ENCODE measurements at places on chromosomes 7 and 10.

DNA sequence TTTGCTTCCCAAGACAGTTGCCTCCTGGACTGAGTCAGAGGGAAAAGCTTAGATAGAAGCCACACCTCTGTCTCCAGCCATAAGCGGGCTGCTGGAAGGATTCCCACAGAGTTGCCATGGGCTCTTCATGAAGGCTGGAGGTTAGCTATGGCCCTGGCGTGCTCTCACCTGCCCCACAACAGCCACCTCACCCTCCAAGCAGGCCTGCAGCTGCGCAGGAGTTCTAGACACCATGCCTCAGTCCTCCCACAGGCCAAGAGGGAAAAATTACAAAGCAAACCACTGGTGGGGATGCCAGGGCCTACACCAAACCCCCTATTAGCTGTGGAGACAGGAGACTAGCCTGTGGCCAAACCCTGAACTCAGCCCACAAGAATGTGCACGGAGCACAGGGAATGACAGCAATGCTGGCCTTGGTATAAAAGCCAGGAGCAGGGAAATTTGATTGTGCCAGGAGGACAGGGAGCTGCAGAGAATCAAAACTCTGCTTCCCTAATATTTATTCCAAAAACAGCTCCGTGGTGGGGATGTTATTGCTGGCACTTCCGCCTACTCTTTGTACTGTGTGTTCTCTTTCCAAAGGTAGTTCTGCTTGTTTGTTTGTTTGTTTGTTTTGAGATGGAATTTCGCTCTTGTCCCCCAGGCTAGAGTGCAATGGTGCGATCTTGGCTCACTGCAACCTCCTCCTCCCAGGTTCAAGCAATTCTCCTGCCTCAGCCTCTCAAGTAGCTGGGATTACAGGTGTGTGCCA lies 60.3 kb upstream of the STK17A start:
- peak; percentile 83 for DNase-seq

- DNase-seq = no peak
These were observed 5.9 kb upstream of the IFIT1B start for GRCh38 chr10:89371987-89372386.

DNA sequence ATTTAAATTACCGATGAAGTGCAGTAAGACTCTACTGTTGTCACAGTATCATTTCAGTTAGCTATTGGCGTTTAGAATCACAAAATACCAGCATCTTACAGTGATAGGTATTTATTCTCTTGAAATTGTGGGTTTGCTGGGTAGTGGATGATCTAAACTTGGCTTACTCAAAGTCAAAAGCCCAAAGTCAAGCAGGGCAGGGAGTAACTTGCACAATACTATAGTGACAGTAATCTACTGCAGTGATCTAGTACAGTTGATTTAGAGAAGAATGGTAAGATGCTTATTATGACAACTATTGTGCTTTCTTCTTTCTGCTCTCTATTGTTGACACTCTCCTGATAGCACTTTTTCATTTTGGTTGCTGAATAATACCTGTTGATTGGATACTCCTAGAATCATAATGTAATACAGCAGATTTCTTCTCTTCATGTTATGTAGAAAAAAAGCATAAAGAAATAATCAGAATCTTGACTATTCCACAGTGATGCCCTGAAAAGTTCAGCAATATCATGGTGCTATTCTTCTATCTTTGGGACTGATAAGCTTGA lies 10.0 kb downstream of the BTRC start:
- DNase-seq = no peak

DNA sequence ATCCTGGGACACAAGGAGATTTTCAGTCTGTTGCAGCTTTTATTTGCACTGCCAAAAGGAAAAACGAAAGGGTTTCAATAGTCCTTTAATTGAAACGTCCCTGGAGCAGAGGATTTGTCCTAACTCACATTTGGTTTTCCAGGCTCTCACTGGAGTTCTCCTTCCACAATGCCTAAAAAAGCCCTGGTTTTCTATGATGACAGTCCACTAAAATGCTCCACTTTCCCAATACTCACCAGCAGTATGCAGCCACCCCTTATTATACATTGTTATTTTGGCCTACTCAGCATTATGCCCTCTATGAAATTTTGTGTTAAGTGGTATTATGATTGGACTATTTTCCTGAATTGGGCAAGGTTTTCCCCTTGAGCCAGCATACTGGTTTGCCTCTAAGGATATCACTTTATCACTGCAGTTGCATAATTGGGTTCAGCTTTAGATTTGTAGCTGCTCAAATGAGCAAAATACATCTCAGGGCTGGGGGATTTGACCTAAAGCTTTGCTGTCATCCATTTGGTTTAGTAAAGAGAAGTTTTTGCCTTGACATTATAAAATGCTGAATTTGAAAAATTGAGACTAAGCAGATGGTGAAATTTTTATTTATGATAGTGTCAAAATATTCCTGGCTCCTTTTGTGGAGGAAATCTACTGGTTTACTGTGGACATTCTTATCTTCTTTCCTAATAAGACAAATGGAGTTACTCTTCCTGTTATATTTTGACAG lies 239.2 kb downstream of the RNLS start:
- no peak for DNase-seq

DNA sequence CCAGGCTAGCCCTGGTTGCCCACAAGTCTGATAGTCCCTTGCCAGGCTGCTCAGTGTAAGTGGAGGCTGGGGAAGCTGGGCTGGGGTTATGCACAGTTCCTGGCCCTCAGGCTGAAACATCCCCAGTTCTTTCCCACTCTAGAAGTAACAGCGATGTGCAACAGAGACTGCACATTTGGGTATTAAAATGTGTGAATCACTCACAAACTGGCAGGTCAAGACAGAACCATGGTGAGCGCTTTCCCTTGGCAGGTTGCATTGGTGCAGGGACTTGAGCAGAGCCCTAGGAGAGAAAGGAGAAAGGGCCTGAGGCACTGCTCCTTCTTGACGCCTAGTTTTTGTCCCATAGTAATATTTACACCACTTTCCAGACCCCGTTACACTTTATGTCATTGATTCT lies 56.1 kb upstream of the SLC35B4 start:
- no peak for DNase-seq

GRCh38 chr7:156232931-156233705 lies 407.5 kb upstream of the RNF32 start:
- DNase-seq = no peak

DNA sequence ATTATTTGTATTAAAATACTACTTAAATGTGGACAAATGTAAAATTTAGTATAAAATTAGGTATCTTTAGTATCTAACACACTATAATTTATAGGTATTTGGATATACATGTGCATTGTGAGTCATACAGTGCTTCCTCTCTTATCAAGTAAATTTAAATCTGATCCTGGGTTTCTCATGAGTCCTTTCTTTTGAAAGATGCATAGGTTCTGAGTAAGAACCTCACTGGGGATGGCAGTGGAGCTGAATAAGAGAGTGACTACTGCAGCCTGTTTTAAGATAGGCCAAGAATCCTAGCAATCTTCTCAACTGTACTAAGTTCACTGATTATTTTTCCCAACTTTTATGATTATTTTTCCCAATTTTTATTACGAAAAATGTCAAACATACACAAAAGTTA lies 16.2 kb downstream of the CEP55 start:
- DNase-seq = peak; percentile 77

DNA sequence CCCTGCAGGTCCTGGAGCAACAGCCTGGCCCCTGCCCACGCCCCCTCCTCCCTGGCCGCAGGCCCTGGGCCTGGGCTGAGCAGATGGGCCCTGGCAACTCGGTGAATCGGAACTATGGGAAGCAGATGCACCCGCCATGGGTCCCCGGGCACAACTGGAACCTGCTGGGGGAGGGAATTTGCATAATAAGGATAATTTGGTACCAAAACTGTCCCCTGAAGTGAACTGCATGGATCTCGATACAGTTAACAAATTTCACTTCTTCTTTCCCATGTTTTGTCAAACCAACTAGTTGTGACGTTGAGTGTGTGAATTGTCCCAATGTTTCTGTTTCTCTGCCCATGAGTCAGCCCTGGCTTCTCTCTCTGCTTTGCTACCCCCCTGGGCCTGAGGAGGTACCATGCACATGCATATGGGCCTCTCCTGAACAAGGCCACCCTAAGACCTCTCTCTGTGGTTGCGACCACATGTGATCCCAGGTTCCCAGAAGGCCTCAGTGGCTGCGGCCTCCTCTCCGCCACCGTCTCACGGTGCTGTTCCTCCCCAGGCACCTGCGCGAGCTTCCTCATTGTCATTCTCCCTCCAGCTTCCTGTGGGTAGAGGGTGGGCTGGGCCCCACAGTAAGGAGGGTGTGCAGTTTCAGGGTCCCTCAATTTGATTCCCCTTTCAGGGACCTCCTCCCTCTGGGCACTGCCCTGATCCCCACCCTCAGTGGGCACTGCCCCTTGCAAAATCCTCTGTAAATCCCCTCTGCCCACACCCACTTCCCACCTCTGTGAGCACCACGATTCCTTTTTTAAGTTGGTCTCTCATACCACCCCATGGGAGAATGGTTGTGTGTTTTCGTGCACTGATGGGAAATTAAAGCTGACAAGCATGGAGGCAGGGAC lies 40.0 kb downstream of the FIGNL1 start:
- DNase-seq = no peak

- peak; percentile 80 for DNase-seq
These were observed 41.7 kb upstream of the LOXL4 start for GRCh38 chr10:98309366-98310355.

DNA sequence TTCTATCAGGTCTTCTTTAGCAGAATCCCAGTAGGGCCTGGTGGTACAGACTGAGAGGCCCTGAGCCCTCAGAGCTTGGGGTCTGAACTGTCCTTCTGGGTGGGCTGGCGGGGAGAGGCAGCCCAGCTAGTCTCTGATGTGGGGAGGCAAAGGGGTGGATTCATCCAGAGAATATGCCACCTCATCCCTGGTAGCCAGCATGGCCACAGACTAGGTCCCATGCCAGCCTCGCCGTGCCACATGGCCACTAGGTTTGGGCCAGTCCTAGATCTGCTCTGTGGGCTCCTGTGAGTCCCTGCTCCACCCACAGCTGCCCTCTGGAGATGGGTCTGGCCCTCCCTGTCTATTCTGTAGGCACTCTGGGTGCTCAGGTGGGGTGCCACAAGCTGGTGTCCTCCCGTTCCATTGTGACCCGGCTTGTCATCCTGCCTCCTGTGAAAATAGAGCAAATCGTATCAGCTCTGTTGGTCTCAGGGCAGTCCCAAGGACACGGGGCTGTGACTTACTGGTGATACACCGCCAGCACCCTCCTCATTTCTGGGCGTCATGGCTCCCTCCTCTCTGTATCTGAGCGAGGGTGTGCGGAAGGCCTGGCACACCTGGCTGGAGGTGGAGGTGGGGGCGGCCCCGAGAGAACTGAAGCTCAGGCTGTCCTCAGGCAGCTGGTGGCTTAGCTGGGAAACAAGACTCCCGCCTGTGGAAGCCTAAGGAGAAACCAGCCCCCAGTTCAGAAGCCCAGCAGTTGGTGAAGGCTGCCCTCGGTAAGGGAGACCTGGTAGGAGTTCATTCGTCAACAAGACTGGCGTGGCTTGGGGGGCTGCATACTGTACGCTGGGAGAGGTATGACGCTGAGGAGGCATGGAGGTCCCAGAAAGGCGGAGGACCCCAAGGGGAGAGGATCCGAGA lies 33.3 kb downstream of the UNC5B start:
- DNase-seq = no peak

- no peak for DNase-seq
These were observed 70.5 kb upstream of the SP4 start for GRCh38 chr7:21357151-21358097.
